Spinal cord (tissue), 10 donors: ENCODE measurements at places on chromosomes 6 and 20.

DNA sequence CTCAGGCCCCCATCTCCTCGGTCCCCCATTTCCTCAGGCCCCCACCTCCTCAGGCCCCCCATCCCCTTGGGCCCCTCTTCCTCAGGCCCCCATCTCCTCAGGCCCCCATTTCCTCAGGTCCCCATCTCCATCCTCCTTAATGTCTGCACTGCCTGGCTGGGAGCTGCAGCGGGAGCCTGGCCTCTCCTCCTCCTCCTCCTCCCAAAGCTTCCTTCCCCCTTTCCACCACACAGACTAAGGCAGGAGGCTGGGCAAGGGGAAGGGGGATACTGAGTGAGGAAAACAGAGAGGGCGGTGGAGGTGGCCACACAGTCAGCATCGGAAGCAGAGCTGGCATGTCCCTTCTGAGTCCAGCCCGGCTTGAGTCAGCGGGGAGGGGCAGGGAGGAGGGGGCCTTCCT is 122.6 kb upstream of the RPS6KA2 start:
- no peak overlapping the region for H3K4me3 ChIP-seq
- no peaks in the 10 kb centered on the region for H3K27me3 ChIP-seq
- DNase-seq = no peak

- peaks cover 9% of the 10 kb centered on the region for H3K4me1 ChIP-seq
- DNase-seq = no peak
- H3K4me3 ChIP-seq = no peak overlapping the region
- H3K27me3 ChIP-seq = no peaks in the 10 kb centered on the region
- no peak overlapping the region for H3K27ac ChIP-seq
Measured at GRCh38 chr6:168013250-168013915, 15.9 kb downstream of the KIF25 start.

DNA sequence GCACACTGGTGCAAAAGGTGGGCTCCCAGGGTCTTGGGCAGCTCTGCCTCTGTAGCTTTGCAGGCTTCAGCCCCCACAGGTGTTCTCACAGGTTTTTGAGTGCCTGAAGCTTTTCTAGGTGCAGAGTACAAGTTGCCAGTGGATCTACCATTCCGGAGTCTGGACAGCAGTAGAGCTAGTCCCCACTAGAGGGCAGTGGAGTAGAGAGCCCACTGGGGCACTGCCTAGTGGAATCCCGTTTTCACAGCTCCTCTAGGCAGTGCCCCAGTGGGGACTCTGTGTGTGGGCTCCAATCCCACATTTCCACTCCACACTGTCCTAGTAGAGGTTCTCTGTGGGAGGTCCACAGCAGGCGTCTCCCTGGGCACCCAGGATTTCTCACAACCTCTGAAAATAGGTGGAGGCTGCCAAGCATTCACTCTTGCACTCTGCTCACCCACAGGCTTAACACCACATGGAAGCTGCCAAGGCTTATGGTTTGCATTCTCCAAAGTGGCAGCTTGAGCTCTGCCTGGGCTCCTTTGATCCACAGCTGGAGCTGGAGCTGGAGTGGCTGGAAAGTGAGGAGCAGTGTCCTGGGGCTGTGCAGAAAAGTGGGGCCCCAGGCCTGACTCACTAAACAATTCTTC is 86.3 kb upstream of the PROKR2 start:
- no peaks in the 10 kb centered on the region for H3K27me3 ChIP-seq
- H3K36me3 ChIP-seq = no peaks in the 10 kb centered on the region
- H3K4me3 ChIP-seq = no peak overlapping the region
- H3K4me1 ChIP-seq = no peaks in the 10 kb centered on the region

GRCh38 chr6:148523048-148523447 is 180.4 kb downstream of the SASH1 start:
- no peaks in the 10 kb centered on the region for H3K27me3 ChIP-seq
- peaks cover 20% of the 10 kb centered on the region for H3K36me3 ChIP-seq
- no peak for DNase-seq
- H3K27ac ChIP-seq = no peak overlapping the region
- peaks cover 28% of the 10 kb centered on the region for H3K4me1 ChIP-seq
- H3K4me3 ChIP-seq = no peak overlapping the region

- H3K27ac ChIP-seq = no peak overlapping the region
- no peaks in the 10 kb centered on the region for H3K36me3 ChIP-seq
- DNase-seq = no peak
- no peaks in the 10 kb centered on the region for H3K4me1 ChIP-seq
Measured at GRCh38 chr6:20334334-20334733, 67.3 kb upstream of the E2F3 start.

- DNase-seq = peak; percentile 85
- H3K4me3 ChIP-seq = no peak overlapping the region
- H3K27ac ChIP-seq = no peak overlapping the region
- H3K27me3 ChIP-seq = no peaks in the 10 kb centered on the region
- H3K4me1 ChIP-seq = no peaks in the 10 kb centered on the region
- H3K36me3 ChIP-seq = no peaks in the 10 kb centered on the region
Measured at GRCh38 chr6:153312634-153313033, 181.6 kb upstream of the RGS17 start.

GRCh38 chr20:22821796-22822195 is 213.3 kb upstream of the SSTR4 start:
- peaks cover 16% of the 10 kb centered on the region for H3K4me1 ChIP-seq
- H3K36me3 ChIP-seq = no peaks in the 10 kb centered on the region
- H3K27me3 ChIP-seq = no peaks in the 10 kb centered on the region
- DNase-seq = no peak
- no peak overlapping the region for H3K27ac ChIP-seq

GRCh38 chr6:101994521-101994920 is 601.0 kb downstream of the GRIK2 start:
- H3K4me1 ChIP-seq = no peaks in the 10 kb centered on the region
- H3K4me3 ChIP-seq = no peak overlapping the region
- no peak for DNase-seq
- no peak overlapping the region for H3K27ac ChIP-seq

DNA sequence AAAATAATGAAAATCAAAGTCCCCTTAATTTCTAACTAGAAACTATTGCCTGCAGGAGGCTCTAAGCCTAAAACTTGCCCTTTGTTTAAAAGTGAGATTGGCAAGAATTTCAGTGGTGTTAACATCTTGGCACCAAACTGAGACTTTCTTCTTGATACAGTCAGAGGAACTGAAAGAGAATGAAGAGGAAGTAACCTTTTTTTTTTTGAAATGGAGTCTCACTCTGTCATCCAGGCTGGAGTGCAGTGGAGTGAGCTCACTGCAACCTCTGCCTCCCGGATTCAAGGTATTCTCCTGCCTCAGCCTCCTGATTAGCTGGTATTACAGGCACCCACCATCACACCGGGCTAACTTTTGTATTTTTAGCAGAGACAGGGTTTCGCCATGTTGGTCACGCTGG is 3.6 kb downstream of the DOP1A start:
- no peak overlapping the region for H3K27ac ChIP-seq
- H3K36me3 ChIP-seq = no peaks in the 10 kb centered on the region
- H3K27me3 ChIP-seq = no peaks in the 10 kb centered on the region
- H3K4me1 ChIP-seq = peaks cover 3% of the 10 kb centered on the region
- no peak overlapping the region for H3K4me3 ChIP-seq
- DNase-seq = no peak

GRCh38 chr20:58668901-58669286 is 17.8 kb downstream of the STX16 start:
- peaks cover 13% of the 10 kb centered on the region for H3K36me3 ChIP-seq
- H3K27me3 ChIP-seq = no peaks in the 10 kb centered on the region
- no peak for DNase-seq
- no peak overlapping the region for H3K4me3 ChIP-seq

- no peaks in the 10 kb centered on the region for H3K4me1 ChIP-seq
- no peak for DNase-seq
- H3K36me3 ChIP-seq = no peaks in the 10 kb centered on the region
- H3K27me3 ChIP-seq = peaks cover 13% of the 10 kb centered on the region
- H3K4me3 ChIP-seq = no peak overlapping the region
Measured at GRCh38 chr20:56245761-56246160, 2.8 kb upstream of the MC3R start.

GRCh38 chr20:39909447-39909846 is 779.6 kb downstream of the MAFB start:
- H3K36me3 ChIP-seq = no peaks in the 10 kb centered on the region
- H3K27ac ChIP-seq = no peak overlapping the region
- H3K4me1 ChIP-seq = peaks cover 3% of the 10 kb centered on the region
- no peak for DNase-seq
- H3K27me3 ChIP-seq = peaks cover 2% of the 10 kb centered on the region

DNA sequence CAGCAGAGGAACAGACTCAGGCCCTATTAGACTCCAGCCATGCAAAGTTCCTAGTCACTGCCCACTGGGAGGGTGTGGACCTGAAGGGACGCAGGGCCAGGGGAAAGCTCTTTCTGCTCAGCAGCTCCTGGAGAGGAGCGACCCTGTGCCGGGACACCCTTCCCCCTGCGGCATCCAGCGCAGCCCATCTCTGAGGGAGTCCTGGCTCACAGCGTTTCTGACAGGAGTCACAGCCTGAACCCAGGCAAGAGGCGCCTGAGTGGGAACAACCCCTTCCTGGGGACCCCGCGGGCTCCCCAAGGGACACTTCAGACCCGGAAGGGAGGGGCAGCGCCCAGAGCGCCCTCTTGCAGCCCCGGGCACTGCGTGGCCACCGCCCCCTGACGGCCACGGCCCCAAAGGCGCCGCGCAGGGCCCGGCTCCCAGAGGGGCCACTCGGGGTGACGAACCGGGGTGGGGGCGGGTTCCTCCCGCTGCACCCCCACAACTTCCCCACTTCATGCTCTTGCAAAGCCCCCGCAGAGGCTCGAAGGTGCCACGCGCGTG is 862 bp downstream of the UCKL1 start:
- H3K27ac ChIP-seq = peak overlapping the region; percentile 73
- H3K27me3 ChIP-seq = no peaks in the 10 kb centered on the region
- peak overlapping the region; percentile 80 for H3K4me3 ChIP-seq
- no peak for DNase-seq
- H3K4me1 ChIP-seq = peaks cover 59% of the 10 kb centered on the region

- no peak overlapping the region for H3K27ac ChIP-seq
- H3K4me1 ChIP-seq = no peaks in the 10 kb centered on the region
- no peak for DNase-seq
- H3K27me3 ChIP-seq = no peaks in the 10 kb centered on the region
Measured at GRCh38 chr20:558117-558516, 14.5 kb upstream of the CSNK2A1 start.
